CD4-positive, alpha-beta T cell treated with Interleukin-17A for 4 hours (primary cell): ENCODE measurements at places on chromosomes 5 and 9.

- DNase-seq = no peak
Observed at GRCh38 chr5:118919016-118919415, 69.3 kb downstream of the DTWD2 start.

- DNase-seq = no peak
Observed at GRCh38 chr5:13830536-13830935, 114.0 kb downstream of the DNAH5 start.

GRCh38 chr5:82924226-82925060, 152.8 kb downstream of the TMEM167A start:
- DNase-seq = no peak

DNA sequence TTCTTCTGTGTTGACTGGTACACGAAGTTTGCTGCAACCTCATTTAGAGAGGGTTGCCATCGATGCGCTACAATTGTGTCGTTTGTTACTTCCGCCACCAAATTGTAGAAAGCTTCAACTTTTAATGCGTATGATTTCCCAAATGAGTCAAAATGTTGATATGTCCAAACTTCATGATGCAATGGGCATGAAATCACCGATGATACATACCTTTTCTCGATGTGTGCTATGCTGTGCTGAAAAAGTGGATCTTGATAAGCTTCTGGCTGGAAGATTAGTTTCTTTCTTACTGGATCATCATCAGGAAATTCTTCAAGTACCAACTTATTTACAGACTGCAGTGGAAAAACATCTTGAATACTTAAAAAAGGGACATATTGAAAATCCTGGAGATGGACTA, 65.7 kb downstream of the TMEM38B start:
- DNase-seq = no peak

DNA sequence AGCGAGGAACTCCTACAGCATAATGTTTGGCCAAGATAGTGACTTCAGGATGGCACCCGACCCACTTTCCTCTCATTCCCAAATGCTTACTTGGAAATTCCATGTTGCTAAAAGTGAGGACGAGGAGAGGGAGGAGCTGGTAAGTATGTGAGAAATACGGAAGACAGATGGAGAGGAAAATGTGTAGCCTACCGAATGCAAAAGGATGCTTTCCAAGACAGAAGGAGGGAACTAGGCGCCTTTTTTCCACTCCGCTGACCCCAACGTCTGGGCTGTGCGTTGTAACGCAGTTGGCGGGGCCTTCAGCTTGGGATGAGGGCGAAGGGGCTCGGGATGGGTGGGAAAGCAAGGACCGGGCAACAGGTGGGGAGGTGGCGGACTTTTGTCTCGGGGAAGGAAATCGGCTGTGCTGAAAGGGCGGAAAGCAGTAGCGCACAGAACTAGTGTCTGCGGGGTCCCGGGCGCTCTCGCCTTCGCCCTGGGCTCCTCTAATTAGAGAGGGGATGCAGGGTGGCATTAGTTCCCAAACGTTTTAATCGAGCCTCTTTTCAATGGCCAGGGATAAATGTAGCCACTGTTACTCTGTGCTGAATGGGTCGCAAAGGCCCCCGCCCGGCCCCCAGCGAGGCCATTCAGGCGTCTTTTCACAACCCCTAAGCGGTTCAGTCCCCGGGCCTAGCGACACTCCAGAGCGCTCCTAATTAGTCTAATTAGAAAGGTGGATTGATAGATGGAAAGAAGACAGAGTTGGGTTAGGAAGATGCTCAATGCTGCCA, 12.6 kb downstream of the FOXD1 start:
- DNase-seq = no peak

DNA sequence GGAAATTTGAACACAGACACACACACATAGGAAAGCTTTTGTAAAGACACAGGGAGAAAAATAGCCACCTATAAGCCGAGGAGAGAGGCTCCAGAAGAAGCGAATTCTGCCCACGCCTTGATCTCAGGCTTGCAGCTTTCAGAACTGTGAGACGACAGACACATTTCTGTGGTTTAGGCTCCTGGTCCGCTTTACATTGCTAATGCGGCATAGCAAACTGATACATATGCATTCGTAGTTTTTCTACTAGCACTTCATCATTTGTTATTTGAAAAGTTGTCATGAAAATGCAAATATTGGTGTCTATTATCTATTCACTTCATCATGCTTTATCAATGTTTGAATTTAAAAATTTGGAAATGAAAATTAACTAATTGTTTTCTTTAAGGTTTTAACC, 674.9 kb downstream of the SEMA5A start:
- no peak for DNase-seq

GRCh38 chr5:125657936-125658335, 765.3 kb upstream of the GRAMD2B start:
- DNase-seq = no peak

DNA sequence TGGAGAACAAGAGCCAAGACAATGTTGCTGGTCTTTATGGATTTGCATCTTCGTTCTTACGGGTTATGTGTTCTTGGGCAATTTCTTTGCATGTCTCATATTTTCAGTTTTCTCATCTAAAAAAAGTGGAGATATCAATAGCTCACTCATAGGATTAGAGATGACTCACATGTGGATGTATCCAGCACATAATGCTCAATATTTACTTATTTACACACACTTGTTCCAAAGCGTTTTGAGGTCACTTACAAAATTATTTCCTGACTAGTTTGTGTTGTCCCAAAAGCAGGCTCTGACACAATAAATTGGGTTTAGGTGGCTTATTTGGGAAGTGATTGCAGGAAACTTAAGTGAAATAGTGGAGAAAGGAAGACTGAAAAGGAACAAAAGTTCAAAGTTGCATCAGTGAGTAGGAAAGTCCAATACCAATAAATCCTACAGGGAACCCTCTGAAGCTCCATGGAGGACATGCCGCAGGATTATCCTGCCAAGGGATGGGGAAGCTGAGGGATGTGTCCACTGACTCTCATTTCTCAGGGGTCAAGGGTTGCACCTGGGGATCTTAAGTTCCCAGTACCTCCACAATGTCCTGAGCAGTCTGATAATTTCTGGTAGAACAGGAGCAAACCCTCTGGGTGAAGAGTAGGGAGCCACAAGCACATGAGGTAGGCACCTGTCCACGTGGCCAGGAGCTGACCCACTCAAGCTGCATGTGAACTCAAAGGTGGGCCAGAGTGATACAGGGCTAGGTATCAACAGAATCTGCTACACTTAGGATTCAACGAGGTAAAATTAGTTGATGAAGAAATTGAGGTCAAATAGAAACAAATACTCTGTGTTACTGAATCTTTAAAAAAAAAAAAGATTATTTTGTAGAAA, 37.4 kb upstream of the SLC44A1 start:
- DNase-seq = no peak

DNA sequence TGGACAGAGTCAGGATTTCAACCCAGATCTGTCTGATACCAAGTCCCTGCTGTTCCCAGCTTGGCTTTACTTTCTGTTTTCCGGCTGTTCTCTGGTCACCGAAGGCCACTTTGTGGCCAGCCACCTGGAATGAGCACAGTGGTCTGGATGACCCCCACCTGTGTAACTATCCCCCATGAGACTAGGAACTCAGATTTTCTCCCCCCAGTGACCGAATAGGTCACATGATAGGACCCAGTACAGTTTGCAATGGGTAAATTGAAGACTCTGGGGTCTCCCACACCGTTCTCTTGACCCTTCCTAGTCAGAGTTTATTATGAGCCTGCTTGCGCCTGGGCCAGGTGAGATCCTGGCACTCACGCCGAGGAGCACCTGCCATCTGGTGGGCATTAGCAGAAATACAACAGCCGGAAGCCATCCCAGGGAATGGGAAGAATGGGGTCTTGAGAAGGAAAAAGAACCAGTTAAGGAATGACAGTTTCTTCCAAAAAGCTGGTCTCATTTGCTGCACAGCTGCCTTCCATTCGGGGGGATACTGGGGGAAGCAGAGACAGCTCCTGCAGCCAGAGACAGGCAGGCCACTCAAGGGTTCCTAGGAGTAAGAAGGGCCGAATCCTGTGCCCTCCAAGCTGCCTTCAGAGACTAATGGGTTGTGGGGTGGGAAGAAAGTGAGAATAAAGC, 7.1 kb downstream of the PHYHD1 start:
- DNase-seq = peak; percentile 69

- DNase-seq = no peak
Observed at GRCh38 chr9:31996331-31996730, 388.1 kb upstream of the ACO1 start.

DNA sequence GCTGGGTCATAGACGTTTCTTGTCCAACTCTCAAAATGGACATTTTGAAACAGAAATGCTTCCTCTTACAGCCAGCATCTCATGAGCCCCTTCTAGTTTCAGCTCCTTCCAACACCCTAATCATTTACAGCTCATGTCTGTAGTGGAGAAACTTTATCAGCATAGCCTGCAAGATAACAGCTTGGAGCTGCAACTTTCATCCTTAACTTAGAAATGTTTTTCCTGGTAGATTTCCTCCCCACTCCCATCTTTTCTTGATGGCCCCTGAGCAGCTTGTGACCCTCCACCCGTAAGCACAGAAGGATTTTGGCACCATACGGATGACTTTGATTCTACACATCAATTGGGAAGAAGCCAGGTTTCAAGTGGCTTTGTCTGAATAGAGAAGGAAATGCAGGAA, 53.5 kb upstream of the TGFBR1 start:
- DNase-seq = no peak

DNA sequence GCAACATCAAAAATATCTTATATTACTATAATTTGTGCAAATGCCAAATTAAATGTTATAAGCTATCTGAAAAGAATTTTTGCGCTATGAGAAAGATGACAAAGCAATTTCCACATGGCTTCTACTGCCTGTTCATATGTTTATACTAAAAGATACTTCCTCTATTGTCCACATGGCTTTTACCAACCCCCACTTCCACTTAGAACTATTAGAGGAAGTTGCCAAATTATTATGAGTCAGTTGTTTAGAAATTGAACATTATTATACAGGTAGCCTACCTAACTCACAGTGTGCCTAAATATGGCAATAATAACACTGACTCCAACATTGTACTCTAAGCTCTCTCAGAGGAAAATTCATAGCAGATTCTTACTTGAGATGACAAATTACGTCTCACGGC, 37.6 kb upstream of the SLC27A6 start:
- DNase-seq = no peak

DNA sequence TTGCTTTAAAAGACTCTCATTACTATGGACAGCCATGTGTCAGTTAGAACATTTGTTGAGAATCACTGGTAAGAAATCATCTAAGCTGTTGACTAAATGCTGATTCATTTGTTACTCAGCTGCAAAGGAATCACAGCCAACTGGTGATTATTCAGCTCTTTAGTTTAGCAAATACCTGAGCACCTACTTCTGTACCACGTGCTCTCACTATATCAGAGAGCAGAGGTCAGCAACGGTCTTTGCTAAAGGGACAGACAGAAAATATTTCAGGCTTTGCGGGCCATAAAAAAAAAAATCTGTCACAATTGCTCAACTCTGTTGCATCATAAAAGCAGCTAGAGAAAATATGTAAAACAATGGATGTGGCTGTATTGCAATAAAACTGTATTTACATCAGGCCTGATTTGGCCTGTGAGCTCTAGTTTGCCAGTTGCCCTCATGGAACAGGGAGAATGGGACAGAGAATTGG, 377.6 kb downstream of the DNAH5 start:
- no peak for DNase-seq
